Stomach (tissue), 19 donors: ENCODE measurements at places on chromosomes 2 and 18. TPM values are rescaled to one million over a fixed set of nuclear protein-coding genes. Genes with fewer than 3 reads are reported as not detected.

- no peak for DNase-seq
Measured at GRCh38 chr2:38771632-38772031, 6.4 kb upstream of the GEMIN6 start.

Gene DOK6
- polyA plus RNA-seq, result 1.7 TPM

DNA sequence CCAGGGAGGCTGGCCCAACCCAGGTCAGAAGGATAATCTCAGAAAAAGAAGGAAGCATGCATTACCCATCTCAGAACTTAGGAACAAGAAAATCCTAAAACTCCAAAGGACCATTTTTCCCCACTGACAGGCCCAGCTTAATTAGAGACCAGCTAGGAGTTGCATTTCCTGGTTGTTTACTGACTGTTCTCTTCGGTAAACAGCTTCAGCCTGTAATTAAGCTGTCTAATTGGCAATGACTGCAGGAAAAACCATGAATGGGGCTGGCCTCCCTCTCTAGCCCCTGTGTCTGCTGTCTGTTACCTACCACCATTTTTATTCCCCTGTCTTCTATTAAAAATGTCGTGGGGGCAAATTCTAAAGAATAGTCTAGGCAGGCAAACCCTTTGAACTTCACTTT is 146.5 kb downstream of the AGAP1 start:
- DNase-seq, result no peak

GRCh38 chr18:56003009-56003719 is 415.2 kb upstream of the TCF4 start:
- DNase-seq, result no peak

Gene ASPRV1
- 0.44 TPM for polyA plus RNA-seq

Gene CHRND
- polyA plus RNA-seq, result not detected
